WTC11 (cell line): ENCODE measurements at places on chromosomes 7 and 10. TPM values are rescaled to one million over a fixed set of nuclear protein-coding genes. Genes with fewer than 3 reads are reported as not detected.

ZNF316 gene
- total RNA-seq = 15.1 to 19.9 TPM (median 18.8 TPM) in 3 replicates

- no peak for DNase-seq
Measured at GRCh38 chr10:84432891-84433290, 104.5 kb downstream of the CCSER2 start.

GRCh38 chr10:51080311-51081006, 6.2 kb downstream of the PRKG1 start:
- no peak for DNase-seq

GRID2IP gene
- total RNA-seq = 3.0 to 4.8 TPM (median 4.6 TPM) in 3 replicates

GRCh38 chr7:143492043-143492471, 14.4 kb downstream of the TAS2R41 start:
- DNase-seq = no peak

GRCh38 chr7:102260856-102261255, 25.8 kb upstream of the SH2B2 start:
- DNase-seq = no peak

LRRC18 gene
- not detected in 3 replicates for total RNA-seq
